ENCODE measurements at places on chromosomes 2 and 18.

DNA sequence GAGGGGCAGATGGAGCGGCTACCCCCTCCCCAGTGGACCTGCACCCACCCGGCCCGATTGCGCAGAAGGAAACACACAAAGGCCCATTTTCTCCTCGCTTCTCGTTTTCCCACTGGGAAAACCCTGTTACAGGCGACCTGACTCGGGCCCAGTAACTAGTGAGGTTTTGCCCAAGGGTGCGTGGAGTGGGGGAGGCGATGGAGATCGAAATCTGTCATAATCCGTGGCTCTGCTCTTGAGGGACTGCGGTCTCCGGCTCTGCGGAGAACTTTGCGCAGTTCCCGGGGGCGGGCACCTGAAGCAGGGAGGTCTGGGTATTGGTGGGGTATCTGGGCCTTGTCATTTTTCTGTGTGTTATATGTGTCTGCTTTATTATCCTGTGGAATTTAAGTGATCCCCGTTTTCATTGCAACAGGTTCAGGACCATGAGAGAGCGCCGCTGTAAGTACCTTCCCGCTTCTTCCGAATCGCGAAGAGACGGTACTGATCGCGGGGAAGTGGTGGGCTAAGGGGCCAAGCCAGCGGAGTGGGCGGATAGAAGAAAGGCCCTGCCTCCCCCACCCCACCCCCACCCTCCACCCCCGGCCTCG, 4.0 kb upstream of the HOXD4 start:
- DNase-seq: no peak

DNA sequence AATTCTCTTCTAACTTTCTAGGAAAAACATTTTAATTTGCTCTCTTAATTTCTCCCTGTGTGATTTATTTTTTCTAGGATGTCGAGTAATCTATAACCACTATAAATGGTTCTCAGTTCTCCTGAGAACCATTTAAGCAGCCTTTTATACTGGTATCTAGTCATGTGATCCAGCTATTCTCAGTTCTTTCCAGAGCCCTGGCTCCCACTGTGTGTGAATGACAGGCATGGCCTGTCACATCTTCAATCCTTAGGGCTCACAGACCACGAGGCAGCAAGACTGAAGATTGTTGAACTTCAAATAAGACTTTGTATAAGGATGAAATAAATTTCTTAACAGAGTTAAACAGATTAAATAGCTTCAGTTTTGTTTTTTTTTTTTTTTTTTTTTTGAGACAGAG, 219.4 kb downstream of the HNMT start:
- DNase-seq: no peak

- DNase-seq: no peak
Observed at GRCh38 chr2:107984707-107985106, 1.6 kb upstream of the SLC5A7 start.

- no peak for DNase-seq
Observed at GRCh38 chr2:27781496-27781895, 10.0 kb downstream of the MRPL33 start.

GRCh38 chr2:85435981-85436835, 17.7 kb downstream of the SH2D6 start:
- DNase-seq: no peak

DNA sequence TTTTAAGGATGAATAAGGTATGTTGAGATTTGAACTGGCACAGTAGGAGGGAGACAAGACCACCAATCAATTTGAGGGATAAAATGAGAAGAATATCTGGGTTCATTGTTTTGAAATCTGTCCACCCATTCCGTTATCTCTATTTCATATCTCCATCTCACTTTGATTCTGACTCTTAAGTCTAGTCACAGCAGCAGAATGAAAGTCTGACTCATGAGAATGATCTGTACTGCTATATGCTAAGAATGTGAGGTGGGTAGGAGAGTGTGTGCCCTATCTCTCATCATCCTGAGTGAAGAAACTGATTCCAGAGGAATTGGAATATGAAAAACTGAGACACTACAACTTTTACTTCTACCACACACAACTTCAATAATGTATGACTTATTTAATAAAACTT, 1994.5 kb upstream of the PIK3C3 start:
- DNase-seq: peak; percentile 25

GRCh38 chr2:159034713-159035112, 66.3 kb downstream of the TANC1 start:
- DNase-seq: no peak

GRCh38 chr18:48673853-48674721, 135.3 kb downstream of the CTIF start:
- DNase-seq: peak; percentile 17

DNA sequence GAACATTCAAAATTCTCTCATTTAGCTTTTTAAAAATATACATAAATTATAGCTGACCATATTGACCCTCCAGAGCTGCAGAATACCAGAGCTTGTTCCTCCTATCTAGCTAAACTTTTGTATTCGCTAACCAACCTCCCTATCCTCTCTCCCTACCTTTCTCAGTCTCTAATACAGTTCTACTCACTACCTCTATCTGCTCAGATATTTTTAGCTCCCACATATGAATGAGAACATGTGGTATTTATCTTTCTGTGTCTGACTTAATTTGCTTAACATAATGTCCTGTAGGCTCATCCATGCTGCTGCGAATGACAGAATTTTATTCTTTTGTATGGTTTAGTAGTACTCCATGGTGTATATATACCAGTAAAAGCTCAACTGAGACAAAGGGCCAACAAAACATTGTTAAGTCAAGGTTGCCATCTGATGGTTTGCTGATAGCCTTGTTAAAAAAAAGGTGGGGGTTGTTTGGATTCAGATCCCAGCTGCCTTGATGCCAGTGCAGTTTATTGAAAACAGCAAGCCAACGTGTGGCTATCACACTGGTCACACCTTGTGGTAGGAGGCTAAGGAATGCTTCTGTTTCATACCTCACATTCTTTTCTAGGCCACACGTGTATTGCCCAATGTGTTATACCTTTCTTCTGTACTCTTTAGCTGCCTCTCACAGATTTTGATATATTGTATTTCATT, 101.5 kb downstream of the VWA3B start:
- peak; percentile 48 for DNase-seq

DNA sequence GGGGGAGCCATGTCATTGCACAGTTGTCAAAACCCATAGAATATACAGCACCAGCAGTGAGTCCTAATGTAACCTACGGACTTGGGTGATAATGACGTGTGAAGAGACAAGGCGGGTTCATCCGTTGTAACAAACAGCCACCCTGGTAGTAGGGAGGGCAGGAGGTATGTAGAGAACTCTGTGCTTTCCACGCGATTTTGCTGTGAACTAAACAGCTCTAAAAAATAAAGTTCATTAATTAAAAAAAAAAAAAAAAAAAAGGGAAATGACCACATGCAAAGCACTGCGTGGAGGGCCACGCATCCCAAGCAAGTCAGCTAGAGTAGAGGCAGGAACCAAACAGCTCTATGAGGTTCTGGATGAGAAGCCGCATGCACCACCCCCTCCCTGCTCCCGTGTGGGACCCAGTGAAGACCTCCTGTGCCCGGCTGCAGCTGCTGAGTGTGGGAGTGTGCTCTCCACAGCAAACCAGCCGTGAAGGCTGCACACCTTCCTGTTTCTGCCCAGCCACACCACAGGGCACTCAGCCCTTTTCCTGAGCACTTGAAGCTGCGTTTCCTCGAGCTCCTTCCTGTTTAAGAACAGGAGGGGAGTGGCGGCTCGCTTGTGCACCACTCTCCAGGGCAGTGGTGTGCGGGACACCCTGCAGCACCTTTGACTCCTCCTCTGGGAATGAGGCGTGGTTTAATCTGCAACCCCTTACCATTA, 65.6 kb downstream of the ODC1 start:
- no peak for DNase-seq

- DNase-seq: peak; percentile 70
Observed at GRCh38 chr2:39994151-39994550, 215.1 kb upstream of the THUMPD2 start.

DNA sequence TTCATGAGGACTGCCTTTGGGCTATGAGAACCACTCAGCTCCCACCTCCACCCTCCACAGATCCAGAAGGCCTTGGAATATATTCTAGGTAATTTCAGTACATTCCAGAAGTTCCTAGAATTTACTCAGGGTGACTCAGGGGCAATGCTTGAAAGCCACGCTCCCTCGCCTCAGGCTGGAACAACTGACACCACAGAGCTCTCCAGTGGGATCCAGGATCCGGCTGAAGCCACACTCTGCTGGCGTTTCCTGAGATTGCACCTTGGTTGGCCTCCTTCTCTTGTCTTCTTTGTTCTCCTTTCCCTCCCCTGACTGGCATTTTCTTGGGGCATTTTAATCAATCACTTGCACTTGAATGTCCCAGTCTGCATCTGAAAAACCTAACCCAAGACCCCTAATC, 92.6 kb upstream of the KCNE4 start:
- peak; percentile 95 for DNase-seq

DNA sequence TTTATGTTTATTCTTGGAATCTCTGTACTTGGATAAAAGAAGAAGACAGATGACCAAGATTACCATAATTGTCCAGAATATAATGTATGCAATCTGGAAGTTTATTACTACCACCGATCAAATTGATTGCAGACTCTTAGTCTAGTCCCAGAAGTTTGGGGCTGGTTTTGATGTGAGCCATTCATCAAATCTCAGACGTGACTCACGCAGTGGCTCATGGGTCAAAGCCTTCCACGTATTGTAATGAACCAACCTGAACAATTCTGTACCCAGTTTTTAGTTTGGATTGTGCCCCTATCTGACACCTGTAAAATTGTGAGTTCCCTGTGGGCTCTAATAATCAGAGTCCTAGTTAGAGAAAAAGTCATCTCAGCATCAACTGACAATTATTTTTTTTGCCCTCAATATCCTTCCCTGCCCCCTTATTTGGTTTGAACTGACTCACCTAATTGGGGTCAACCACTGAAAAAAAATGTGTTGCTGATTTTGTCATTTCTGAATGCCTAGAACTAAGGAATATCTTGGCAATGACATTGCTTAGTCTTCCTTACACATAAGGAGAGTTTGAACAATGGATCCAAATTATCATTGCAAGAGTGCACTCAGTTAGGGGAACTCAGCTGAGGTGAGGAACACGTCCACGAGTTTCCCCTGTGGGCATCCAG, 219.5 kb upstream of the NRP2 start:
- no peak for DNase-seq

DNA sequence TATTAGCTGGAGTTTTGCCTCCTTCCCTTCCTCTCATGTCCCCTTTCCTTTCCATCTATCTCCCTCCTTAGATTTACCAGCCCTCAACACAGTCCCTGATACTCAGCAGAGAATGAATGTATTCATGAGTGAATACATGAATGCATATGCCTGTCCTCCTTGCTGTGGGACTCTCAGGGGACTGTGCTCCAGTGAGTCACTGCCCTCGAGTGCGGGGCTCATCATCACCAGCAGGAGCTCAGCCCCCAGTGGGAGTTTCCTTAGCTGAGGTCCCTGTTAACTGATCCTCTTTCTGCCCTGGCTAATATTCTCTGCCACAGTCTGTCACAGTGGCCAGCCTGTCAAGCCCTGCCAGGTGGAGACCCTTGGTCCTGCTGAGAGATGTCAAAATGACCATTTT, 104.9 kb upstream of the LHCGR start:
- no peak for DNase-seq

- no peak for DNase-seq
Observed at GRCh38 chr2:157479081-157480027, 35.5 kb upstream of the CYTIP start.

DNA sequence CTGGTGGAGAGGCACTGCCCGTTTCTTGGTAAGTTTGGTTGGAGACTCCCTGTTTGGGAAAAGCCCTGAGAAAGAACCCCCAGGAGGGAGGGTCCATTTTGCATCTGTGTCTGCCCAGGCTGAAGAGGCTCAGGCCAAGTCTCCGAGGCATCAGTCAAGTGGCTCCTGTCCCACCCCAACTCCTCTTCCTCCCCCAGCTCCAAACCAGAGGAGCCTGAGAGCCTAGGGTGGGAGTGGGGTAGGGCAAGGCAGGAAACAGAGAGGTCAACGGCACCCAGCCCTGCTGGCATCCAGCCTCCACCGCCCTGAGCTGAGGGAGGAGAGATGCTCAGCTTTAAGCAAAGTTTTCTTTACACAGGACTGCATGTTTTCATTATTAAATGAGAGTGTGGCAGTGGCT, 38.2 kb downstream of the CYP27C1 start:
- no peak for DNase-seq

GRCh38 chr2:197705121-197705911, at the start of gene MARS2:
Gene MARS2, plus strand, starts transcription at chr2:197705369. Its CDS starts 37 bp downstream, at chr2:197705406.
- peak; percentile 98 for DNase-seq

DNA sequence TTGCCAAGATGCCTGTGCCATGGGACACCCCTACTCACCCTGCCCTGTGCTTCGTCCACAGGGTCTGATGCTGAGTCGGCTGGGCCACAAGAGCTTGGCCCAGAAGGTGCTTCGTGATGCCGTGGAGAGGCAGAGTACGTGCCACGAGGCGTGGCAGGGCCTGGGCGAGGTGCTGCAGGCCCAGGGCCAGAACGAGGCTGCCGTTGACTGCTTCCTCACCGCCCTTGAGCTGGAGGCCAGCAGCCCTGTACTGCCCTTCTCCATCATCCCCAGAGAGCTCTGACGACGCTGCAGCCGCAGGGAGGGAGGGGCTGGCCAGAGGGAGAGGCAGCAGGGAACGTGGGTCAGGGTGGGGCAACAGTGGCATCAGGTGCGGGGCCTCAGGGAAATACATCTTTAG, 81.5 kb downstream of the STPG4 start:
- DNase-seq: no peak

GRCh38 chr2:128281852-128282245, 36.8 kb downstream of the HS6ST1 start:
- DNase-seq: no peak

DNA sequence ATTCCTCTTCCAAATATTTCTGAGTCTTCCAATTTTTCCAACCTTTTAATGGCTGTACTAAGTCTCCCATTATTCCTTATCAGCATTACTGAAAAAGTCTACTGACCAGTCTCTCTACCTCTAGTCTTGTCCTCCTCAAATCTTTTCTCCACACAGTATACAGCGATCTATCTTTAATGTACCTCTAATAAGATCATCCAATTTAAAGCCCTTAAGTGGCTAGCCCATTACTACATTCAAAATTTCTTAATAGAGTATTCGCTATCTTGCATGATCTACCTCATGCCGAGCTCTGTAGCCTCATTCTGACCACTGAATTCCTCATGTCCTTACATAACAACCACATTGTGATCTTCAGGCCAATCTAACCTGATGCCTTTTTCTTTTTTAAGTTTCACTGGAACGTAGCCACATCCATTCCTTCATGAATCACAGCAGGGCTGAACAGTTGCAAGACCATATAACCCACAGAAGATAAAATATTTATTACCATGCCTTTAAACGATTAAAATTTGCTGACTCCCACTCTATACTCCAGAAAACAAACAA, 57.9 kb downstream of the SLC66A3 start:
- DNase-seq: peak; percentile 92

- no peak for DNase-seq
Observed at GRCh38 chr2:79820281-79820680, 307.4 kb downstream of the CTNNA2 start.

GRCh38 chr18:57836557-57836956, 33.4 kb upstream of the ATP8B1 start:
- no peak for DNase-seq
